ENCODE measurements at places on chromosomes 1 and 21.

DNA sequence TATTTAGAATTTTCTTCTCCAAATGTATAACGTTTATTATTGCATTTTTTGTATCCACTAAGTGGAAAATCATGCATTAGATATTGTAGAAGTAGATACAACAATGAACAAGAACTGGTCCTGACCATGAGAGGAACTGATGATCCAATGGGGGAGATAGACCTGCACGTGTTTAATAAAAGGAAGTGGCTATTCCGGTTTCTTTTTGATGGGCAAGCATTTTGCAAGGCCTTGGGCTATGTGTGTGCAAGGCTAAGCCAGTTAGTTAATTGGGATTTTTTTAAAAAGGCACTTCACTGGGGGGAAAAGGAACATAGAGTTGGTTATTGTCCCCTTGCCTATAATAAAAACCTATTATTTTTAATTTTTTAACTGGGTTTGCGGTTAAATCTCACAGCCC, 961 bp upstream of the VCAM1 start:
- no peak for DNase-seq

DNA sequence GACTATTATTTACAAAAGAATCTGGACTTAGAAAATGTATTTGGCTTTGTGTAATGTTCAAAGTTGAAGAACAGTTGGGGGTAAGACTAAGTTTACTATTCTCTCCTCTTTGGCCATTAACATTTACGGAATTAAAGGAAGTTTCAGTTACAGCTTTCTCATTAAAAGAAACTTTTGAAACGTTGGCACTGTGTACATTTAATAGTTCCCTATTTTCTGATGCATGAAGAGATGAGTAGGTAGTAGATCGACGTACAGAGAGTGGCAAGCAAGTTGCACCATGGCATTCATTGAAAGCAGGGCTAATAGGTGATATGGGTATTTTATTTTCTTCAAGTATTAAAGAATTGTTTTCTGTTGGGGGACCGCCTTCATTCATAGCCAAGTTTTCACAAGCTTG, 3.2 kb downstream of the ASPM start:
- no peak for DNase-seq

- DNase-seq, result no peak
Measured at GRCh38 chr1:223140611-223141405, 2.2 kb downstream of the TLR5 start.

DNA sequence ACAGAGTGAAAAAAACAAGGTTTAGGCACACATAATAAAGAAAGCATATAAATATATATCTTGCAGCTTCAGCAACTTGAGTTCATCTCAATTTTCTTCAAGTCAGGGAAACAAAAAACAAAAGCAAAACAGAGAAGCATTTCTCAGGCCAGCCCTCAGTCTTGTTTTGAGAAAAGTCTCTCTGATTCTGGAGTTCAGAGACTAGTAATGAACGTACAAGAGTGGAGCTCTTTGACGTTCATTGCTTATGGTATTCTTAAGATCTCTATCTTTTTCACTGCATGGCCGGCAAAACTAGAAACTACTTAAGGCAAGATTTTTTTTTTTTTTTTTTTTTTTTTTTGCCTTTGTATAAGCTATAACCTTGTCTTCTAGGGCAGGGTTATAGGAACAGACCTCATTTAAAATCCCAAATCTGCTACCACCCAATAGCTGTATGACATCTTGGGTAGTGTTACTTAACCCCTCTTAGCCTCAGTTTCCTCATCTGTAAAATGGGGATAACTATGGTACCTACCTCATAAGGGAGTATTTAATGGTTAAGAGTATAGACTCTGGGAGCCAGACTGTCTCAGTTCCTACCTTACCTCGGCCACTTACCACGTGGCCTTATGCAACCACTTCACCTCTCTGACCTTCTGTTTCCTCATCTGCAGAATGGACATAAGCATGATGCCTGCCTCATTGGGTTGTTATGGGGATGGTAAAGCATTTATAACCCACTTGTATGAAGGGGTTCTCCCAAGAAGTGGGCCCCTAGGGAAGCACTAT, 33.6 kb downstream of the LMO4 start:
- DNase-seq, result no peak

DNA sequence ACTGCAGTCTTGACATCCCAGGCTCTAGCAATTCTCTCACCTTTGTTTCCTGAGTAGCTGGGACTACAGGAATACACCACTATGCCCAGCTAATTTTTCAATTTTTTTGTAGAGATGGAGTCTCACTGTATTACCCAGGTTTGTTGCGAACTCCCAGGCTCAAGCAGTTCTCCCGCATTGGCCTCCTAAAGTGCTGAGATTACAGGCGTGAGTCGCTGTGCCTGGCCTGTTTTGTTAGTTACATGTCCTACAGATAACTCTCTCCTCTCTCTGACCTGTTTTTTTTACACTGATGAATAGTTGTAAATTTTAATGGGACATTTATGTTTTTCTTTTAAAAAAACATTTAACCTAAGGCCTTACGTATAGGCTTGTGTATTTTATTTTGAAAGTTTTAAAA, 19.8 kb downstream of the PTBP2 start:
- DNase-seq, result no peak

GRCh38 chr1:54379555-54380289, 26.5 kb downstream of the SSBP3 start:
- DNase-seq, result no peak

DNA sequence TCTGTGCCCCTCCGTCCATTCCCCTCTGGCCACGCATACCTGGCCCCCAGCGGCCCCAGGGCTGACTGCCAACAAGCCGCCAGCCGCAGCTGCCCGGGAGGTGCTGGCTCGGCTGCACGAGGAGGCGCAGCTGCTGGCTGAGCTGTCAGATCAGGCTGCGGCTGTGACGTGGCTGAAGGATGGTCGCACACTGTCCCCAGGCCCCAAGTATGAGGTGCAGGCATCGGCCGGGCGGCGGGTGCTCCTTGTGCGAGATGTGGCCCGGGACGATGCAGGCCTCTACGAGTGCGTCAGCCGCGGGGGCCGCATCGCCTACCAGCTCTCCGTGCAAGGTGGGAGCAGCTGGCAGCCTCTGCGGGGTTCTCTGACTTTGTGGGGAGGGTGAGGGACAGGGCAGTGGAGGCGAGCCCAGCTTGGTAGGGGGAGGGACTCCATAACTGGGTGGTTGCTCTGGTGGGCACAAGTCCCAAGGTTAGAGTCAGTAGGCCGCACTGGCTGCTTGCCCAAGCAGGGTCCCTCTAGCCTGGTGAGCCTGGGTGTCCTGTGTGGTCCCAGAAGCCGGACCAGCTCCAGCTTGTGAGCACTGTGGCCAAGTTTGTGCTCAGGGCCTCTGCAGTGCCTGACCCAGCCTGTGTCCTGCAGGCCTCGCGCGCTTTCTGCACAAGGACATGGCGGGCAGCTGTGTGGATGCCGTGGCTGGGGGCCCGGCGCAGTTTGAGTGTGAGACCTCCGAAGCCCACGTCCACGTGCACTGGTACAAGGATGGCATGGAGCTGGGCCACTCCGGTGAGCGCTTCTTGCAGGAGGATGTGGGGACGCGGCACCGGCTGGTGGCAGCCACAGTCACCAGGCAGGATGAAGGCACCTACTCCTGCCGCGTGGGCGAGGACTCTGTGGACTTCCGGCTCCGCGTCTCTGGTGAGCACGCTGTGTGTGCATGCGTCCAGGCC, 8.8 kb downstream of the OBSCN start:
- no peak for DNase-seq

- DNase-seq, result no peak
Measured at GRCh38 chr1:33010932-33011731, 25.6 kb downstream of the AK2 start.

DNA sequence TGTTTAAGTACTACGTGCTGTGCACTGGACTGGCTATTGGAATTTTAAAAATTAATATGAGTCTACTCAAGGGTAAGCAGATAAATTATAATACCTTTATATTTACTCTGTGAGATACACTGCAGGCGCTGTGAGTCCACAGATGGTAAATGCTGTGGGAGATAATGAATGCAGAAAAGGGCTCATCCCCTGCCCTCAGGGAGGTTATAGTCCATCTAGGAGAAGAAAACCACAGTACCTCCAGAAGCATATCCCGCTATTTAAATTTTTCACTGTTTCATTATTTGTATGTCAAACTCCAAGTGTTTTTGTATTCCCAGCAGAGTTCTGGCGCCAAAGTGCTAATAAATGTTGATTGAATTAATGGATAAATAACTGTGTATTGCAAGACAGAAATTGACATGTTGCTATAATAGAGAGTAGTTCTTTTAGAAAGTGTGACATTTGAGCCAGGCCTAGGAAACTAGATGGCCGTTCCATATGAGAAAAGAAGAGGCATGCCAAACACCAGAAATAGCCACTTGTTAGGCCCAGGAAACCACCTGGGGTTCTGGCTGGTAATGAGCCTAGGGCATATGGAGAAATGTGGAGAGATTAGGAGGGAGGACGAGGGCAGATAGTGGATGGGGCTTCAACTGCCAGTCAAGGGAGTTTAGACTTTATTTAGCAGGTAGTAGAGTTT, 61.7 kb downstream of the LRRC8D start:
- no peak for DNase-seq

DNA sequence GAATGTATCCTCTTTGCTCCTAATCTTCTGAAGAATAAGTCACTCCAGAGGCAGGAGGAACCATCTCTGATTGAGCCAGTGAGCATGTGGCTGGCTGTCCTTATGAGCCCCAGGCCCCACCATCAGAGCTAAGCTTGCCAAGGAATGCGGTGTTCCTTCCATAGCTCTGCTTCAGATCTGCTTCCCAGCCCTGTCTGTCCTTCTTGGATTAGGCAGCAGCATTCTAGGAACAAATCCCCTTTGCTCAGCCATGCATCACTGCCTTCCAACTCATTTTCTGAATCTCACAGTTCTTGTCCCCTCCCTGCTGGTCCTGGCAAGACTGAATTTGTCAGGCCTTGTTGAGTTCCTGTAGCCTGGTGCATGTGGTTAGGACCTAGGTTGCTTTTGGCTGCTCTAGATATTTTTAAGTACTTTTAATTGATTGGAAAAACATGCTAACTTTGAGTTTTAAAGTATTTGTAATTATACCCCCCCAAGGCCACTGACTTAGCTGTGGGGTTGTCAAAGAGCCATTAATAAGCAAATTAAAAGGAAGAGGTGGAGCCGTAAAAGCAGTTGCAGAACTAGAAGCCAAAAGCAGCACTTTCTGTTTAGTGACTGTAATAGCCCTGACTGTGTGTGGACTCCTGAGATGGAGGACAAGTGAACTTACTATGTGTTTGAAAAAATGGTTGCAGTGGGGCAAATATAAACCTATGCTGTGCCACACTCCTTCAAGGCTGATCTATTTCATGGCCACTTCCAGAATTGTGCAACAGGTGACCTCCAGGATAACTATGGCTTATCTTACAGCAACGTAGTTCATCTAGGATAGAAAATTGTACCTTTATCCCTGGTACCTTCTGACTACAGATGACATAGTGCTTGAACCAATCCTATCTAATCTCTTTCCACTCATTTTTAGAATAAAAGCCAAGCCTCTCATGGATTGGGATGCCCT, 61.3 kb upstream of the BACH1 start:
- DNase-seq, result peak; percentile 12

GRCh38 chr1:201551096-201551495, 12.2 kb downstream of the NAV1 start:
- DNase-seq, result no peak

- no peak for DNase-seq
Measured at GRCh38 chr1:206713070-206713469, 28.4 kb downstream of the MAPKAPK2 start.

- no peak for DNase-seq
Measured at GRCh38 chr1:73162564-73162963, 880.2 kb upstream of the NEGR1 start.

GRCh38 chr1:70893381-70893780, 154.2 kb downstream of the PTGER3 start:
- DNase-seq, result no peak

DNA sequence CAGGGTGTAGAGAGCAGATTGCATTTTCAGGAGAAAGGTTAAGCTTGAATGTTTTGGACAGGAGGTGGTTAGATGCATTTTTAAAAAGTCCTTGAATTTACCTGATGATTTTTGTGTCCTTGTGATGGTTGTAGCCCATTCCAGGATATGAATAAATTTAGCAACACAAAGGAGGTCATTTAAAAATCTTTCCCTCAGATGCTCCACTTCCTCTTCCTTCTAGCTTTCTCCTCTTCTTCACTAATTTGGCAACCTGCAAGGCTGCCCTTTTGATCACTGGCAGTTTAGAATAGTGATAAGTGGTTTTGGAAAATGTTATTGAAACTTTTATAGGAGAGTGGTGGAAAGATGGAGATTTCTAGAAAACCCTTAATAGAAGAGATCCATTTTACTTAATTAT, 124.0 kb downstream of the LMO4 start:
- no peak for DNase-seq

DNA sequence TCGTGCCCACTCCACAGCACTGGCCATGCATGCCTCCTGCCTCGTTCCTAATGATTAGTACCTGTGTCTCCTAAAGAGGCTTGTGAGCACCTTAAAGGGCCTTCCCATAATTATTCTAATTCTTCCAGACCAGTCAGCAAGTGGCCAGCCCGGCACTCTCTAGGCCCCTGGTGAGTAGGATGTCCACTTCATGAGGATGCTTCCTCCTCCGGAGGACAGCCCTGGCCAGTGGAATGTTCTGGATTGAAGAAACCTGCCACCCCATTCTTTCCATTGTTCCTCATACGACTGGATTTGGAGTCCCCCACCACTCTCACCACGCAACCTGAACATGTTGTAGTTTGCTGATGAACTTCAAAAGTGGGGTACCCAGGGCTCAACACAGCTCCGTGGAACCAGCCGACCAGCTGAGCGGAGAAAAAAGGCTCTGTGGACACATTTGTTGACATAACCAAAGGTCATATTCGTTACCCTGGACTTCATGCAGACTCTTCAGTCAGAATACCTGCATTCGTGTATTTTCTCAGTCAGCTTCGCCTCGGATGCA, 46.7 kb upstream of the LBR start:
- DNase-seq, result no peak

- DNase-seq, result no peak
Measured at GRCh38 chr1:107460035-107460434, 319.2 kb downstream of the NTNG1 start.

All from GM13977 (cell line).